ENCODE measurements at places on chromosomes 1 and 21.
A peak's percentile ranks its signal among the peaks of the same experiment; 100 is the strongest.

DNA sequence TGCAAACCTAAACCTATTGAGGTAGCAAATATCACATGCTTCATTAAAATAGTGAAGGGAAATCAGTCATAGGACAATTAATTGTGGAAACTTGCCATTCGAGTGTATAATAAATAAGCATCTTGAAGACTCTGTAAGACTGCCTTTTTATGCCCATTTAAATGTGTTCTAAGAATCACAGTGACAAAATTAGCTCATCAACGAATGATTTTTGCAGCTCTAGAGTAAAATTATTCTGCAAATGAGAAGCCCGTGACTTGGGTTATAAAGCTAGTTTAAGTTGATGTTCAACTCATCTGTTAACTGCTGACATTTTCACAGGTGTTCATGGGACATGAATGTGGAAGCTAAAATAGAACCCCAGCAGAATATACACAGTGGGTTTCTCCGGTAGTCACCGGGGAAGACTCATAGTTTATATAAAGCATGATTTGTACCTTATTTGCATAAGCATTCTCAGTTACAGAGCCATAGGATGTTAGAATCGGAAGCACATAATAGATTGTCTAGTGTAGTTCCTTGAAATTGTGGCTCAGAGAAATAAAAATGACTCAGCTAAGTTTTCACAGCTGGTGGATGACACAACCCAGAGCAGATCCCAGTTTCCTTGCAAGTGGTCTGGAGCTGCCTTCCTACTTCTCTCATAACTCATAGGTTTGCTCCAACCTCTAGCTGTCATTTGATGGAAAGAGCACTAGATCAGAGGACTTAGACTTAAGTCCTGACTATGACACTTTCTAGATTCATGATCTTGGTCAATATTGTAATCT lies 107.3 kb downstream of the UCHL5 start:
- DNase-seq, result no peak

- DNase-seq, result no peak
Observed at GRCh38 chr21:29309703-29310102, 11.0 kb downstream of the BACH1 start.

GRCh38 chr1:38053416-38054091 lies 7.0 kb upstream of the POU3F1 start:
- no peak for DNase-seq

DNA sequence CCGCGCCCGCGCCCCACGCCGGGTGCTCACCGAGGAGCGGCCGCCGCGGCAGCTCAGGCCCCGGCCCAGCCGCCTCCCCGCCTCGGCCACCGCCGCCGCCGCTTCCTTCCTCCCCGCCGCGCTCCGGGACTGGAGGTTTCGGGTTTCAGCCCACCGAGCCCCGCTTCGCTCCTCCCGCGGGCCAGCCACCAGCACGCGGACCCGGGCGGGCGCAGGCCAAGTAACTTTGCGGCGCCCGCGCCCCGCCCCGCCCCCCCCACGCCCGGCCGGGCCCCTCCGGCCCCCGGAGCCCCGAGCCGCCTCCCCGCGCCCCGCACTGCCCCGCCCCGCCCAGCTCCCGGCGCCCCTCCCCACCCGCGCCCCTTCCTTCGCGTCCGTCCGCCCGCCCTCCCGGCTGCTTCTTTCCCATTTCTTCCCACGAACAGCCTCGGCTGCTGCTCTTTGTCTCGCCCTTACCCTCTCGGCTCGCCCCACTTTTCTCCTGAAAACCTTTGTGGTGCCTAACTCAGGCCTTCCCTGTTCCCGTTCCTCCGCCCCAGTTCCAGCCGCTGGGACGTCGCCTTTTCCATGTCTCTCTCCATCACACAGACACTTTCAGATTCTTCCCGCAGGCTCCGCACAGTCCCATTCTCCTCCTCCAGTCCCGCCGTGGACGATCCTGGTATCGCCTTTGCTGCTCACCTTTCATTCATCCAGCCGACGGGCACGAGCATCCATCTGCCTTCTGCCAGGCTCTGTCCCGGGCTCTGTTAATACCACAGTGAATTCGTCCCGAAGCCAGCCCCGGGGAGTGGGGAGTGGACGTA lies at the start of gene GPR161:
TSS of gene GPR161 (minus strand) at position 222 of the 806 bp plus-strand sequence. CDS start 32,080 bp downstream, outside the sequence.
- no peak for DNase-seq

- DNase-seq, result peak; percentile 95
Observed at GRCh38 chr1:47437447-47438164, at the start of gene FOXD2. TSS of gene FOXD2 (plus strand) at chr1:47438044. CDS start at chr1:47438136, 92 bp downstream.

GRCh38 chr1:167237000-167237399 lies 16.3 kb downstream of the POU2F1 start:
- DNase-seq, result no peak

GRCh38 chr1:97174039-97174704 lies 452.6 kb downstream of the PTBP2 start:
- DNase-seq, result no peak

- DNase-seq, result no peak
Observed at GRCh38 chr1:64537942-64538341, 68.0 kb downstream of the CACHD1 start.

GRCh38 chr1:66083003-66083402 lies 290.3 kb downstream of the PDE4B start:
- DNase-seq, result no peak

- DNase-seq, result no peak
Observed at GRCh38 chr1:63724375-63724899, 49.4 kb upstream of the ROR1 start.
